Right atrium auricular region (tissue), 2 donors: ENCODE measurements at places on chromosomes 7 and 10. TPM values are rescaled to one million over a fixed set of nuclear protein-coding genes. Genes with fewer than 3 reads are reported as not detected.

Gene RPP30
- total RNA-seq = 24.6 TPM

DNA sequence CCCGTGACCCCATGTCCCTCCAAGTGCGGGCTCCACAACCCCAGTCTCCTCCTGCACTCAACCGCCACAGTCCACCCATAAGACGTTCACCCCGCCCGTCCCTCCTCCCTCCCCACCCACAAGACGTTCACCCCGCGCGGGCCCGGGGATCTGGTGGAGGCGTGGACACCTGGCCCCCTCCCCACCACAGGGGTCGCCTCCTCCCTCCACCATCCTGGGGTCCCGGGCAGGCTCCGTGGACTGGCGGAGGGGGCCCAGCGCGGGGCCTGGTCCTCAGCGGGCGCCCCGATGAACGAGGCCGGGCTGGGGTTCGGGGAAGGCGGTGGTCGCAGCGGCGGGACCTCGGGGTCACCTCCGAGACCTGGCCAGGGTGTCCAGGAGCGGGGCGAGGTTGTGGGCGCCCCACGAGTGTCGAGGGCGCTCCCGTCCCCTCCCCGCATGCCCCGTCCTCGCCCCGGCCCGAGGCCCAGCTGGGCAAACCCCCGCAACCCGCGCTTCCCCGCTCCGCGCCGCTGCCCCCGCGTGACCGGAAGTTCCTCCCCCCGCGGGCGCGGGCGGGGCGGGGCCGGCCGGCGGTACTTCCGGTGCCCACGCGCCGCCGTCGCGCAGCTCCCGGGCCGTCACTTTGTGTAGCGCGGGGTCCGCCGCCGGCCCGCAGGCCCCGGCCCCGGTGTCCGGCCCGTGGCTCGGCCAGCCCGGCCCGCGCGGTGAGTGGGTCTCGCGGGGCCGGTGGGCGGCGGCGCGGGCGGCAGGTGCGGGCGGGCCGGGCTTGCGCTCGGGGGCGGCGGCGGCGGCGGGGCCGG lies at the start of gene ZNF316:
TSS of gene ZNF316 (plus strand) at position 578 of the 803 bp plus-strand sequence. CDS start 5,092 bp downstream, outside the sequence.
- no peak for DNase-seq

Gene HDAC9
- total RNA-seq = 28.0 TPM

GRCh38 chr7:24703296-24703695 lies 54.0 kb downstream of the GSDME start:
- no peak for DNase-seq

DNA sequence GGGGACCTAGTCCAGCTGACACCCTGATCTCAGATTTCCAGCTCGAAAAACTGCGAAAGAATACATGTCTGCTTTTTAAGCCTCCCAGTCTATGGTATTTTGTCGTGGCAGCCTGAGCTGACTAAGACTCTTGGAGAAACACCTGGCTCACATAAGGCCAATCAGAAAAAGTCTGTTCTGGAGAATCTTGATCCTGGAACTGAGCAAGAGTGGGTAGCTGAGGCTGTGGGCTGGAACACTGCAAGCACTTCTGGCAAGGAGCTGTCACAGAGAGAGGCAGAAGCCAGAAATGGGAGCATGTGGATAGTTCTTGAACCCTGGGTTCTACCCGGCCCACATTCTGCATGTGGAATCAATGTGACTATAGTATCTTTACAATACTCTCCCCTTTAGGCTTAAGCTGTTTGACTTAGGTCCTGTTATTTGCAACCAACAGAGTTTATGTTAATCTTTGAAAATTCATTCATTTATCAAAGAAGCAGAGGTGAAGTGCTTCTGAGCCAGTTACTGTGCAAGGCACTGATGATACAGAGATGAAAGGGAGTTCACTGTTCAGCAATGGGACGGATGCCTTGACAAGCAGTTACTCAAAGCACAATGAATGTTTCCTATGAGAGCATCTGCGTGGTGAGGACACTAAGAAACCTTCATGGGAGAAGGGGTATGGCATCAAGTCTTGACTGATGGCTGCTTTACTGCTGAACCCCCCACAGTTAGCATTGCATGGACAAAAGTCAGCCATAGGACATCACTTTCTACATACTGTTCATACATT lies 4.4 kb upstream of the C10orf90 start:
- no peak for DNase-seq

Gene MBL2
- total RNA-seq = not detected
